ENCODE measurements at places on chromosomes 12 and 14.

- DNase-seq, result no peak
These were observed 9.8 kb downstream of the KLHDC1 start for GRCh38 chr14:49702725-49703124.

DNA sequence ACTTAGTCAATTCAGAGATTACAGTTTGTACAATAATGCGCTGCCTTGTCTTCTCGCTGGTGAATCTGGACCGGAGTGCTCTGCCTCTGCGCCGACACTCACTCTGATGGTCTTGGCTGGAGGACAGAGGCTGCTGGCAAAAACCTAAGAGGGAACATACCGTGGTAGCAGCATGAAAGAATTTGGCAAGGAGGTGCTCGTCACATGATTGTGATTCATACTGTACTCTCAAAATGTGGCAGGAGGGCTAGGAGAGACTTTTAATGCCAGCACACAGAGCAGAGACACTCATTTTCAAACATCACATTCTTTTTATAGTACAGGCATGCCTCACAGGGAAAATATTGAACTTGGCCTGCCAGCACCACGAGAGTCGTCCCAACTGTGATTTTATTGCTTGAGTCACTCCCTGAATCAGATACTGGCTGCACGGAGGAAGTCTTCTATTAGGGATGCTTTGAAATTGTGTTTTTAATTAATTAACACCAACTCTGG lies 67.8 kb downstream of the HMGA2 start:
- DNase-seq, result peak; percentile 99

GRCh38 chr12:96208346-96208745 lies 14.2 kb downstream of the ELK3 start:
- peak; percentile 58 for DNase-seq

- DNase-seq, result peak; percentile 21
These were observed 59.9 kb downstream of the DICER1 start for GRCh38 chr14:95097385-95097784.

DNA sequence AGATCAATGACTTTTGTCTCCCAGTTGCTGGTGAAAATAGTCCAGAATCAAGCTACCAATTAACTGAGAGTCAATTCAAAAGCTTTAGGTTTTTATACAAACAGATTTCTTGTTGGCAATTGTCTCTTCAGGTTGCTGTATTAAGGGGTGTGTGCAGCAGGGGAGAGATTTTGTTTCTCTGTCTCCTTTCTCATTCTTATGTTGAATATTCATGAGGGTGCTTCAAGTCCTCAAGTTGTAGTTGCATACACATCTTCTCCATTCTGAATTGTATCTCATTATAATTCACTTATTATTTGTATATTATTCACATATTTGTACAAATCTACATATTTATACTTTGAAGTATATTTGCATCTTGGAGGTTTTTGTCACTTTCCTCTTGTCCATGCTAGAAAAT lies 126.7 kb upstream of the PTPRQ start:
- DNase-seq, result no peak

GRCh38 chr12:109967383-109968031 lies 28.7 kb downstream of the GIT2 start:
- no peak for DNase-seq

GRCh38 chr14:26395726-26396125 lies 202.1 kb downstream of the NOVA1 start:
- DNase-seq, result no peak

GRCh38 chr12:110639336-110640141 lies 25.6 kb downstream of the TCTN1 start:
- peak; percentile 27 for DNase-seq

DNA sequence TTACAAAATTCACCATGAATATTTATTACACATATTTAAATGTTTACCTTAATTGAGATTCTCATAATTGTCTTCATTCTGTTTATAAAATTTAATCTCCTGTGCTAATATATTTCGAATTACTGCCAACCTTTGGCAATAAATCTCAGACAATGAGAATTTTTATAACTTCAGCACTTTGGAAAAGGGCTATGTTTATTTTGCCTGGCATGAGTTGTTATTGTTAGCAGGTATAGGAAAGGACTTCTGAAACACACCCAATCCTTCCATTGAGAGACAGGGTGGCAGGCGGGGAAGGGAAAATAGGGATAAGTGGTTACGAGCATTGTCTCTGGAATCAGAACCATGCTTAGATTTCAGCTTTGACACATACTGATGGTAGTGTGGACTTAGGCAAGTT lies 12.1 kb upstream of the MSRB3 start:
- no peak for DNase-seq

GRCh38 chr12:93427779-93428564 lies 13.8 kb downstream of the UBE2N start:
- peak; percentile 24 for DNase-seq

DNA sequence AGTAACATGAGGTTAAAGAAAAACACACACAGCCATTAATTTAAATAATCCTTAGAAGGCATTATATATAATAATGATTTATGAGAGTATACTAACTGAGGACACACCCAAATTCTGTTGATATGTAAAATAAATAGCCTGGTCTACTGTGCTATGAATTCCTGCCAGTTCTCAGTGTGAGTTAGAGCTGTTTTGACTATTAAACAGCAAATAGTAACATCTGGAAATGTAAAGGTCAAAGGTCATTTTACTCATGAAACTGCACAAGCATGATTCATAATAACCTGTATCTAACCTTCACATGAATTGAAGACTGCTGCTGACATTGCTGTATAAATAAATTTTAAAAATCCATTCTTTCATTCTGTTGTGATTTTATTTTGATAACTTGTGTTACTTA lies 966.7 kb downstream of the SLC6A15 start:
- peak; percentile 38 for DNase-seq

- no peak for DNase-seq
These were observed 3.3 kb upstream of the C14orf93 start for GRCh38 chr14:23013054-23013748.

GRCh38 chr12:101889211-101889752 lies 11.9 kb downstream of the DRAM1 start:
- DNase-seq, result no peak

DNA sequence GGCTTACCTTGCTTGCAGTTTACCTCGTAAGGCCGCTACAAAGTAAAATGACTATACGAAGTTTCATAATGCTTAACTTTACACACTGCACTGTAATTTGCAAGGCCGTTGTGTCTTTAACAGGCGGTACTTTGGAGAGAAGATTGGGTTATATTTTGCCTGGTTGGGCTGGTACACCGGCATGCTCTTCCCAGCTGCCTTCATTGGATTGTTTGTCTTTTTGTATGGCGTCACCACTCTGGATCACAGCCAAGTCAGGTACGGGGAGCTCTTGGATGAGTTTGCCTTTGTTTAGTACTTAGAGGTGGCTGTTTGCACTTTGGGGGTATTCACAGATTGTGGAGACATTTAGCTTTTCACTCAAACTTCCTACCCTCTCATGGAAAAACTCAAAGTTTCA lies 167.8 kb downstream of the SLC5A8 start:
- no peak for DNase-seq

DNA sequence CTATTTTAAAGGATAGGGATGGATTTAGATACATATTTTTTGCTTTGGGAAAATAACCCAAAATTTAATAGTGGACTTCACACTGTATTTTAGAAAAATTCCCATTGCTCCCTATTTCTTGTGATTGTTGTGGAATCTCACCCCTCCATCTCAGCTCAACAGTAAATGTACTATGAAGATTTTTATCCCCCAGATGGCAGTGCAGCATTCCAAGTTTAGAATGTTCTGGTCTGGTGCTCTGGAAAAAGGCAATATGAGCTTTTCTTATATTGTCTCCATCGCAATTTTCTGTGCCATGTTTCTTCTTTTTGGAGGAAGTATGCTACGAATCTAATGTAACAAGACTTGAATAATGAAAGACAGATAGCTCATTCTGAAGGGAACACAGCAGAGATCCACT lies 471.7 kb upstream of the SYT1 start:
- no peak for DNase-seq

DNA sequence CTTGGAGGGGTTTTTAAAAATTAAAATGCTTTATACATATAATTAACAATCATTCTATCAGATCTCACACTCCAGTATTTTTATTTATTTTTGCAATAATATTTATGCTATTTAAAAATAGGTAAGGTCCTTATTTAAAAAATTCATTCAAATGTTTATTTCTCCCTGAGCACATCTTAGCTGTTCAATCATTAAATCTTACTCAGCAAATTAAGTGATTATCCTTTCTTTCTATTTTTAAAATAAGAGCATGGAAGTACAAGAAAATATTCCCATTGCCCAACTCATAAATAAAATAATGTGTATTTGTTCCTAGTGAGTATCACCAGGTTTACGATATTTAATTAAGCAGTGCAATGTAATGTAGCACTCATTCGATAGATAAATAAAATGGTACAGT lies 357.2 kb upstream of the RPL10L start:
- DNase-seq, result no peak

- no peak for DNase-seq
These were observed 38.7 kb upstream of the TRAF3 start for GRCh38 chr14:102738373-102739189.

DNA sequence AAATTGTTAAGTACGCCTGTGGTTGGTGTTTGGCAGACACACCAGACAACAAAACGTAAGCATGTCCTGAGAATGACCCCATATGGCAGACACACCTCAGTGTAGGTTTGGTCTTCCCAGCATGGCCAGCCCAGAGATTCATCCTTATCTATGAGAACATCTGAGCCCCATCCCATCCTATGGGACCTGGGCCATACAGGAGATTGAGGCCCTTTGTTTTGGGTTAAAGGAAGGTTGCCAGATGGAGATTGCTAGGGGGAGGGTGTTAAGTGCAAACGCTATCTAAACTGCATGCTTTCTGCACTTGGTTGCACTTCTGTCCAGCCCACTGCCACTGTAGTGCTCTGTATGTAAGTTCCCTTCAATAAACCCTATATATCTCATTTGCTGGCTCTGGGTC lies 4.1 kb upstream of the PCNX4 start:
- DNase-seq, result no peak

Measured in AG09309 (cell line).